GDM1 (cell line): ENCODE measurements at places on chromosomes 7 and 10.
A peak's percentile ranks its signal among the peaks of the same experiment; 100 is the strongest.

DNA sequence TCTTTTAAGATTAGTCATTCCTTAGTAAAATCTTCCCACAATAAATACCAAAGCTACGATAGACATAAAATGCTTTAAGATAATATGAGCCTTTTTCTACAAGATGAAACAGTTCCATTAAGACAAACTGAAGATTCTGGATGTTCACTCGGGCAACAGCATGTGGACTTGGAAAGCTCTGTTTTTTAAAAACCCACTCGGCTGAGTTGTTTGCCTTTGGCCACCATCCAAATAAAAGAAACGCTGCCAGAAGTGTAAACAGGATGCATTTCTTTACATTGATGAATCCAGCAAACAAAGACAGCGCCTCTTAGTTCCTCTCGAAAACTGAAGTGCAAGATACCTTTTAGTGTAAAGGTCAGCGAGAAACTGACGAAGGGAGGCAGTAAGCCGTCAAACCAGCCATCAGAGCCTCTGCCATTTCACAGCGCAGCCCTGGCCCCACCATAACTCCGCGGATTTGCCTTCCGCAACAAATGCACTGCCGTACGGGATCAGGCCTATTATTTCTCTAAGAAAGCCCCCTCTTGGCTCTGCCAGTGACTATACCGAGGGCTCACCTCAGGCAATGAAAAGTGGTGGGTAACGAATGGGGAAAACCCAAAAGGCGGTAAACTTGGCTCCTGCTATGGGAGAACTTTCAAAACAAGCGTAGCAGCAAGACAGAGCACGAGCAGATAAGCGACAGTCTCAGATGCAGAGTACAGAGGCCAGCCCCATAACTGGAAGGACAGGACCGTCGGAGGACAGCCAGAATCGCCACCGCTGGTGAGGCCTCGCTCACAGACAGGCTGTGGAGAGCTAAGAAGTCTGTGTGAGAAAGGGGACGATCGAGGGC lies 41.4 kb downstream of the GNA12 start:
- no peak for DNase-seq

DNA sequence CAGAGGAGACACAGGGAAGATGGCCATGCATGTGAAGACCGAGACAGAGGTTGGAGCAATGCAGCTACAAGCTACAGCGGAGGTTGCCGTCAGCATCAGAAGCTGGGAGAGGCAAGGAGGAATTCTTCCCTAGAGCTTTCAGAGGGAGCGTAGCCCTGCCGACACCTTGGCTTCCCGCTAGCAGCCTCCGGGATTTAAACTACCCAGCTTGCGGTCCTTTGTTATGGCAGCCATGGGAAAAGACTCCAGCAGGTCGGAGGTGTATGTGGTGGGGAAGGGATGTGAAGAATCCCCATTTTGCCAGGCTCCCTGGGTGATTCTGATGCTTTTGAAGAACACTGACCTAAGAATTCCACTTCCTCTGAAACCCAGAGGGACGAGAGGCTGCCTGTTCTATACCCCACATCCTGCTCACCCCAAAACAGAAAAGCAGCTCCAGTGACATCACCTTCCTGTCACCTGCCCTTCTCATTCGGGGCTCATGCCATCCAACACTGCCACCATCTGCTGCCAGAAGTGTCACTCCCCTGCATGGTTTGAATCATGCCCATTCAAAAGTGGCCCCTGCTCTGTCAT lies 3.3 kb upstream of the SEPHS1 start:
- DNase-seq = no peak

- no peak for DNase-seq
Measured at GRCh38 chr7:1200045-1200444, 32.6 kb upstream of the UNCX start.

DNA sequence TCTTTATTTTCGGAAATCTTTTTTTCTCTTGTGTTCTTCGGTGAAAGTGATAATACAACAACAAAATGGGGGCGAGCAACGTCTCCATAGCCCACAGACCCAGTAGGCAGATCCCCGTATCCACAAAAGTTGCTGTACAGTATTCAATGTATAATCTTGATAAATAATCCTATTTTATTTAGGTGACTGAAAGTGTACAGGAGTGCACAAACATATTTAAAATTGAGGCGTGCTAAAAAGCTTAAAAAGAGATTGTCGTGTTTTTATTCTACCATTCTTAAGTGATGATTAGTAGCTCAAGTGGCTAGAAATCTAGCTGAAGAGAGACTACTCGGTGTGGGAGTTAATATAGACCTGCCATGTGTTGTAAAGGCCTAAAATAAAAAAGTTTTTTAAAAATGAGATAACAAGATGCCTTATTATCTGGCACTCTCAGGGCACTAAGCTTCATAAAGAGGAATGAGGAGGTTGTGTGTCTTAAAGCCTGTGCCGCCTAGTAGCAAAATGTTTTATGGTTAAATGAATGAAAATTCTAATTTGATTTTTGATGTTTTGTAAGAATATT lies 1.6 kb downstream of the CAPZA2 start:
- DNase-seq = no peak

DNA sequence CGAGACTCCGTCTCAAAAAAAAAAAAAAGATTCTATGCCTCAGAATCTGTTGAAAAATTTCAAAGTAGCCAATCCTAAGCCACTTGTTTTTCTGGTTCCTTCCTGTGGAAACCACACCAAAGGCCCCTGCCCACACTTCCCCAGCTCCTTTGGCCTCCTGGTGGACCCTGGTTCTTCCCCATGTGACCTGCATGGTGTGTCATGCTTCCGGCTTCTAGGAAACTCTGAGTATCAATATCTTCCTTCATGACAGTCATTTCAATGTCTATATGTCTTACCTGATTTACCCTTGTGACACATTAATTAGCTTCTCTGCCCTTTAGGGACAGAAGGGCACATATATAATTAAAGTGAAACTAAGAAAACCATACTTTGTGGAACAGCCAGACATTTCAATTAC lies 80.4 kb upstream of the GRB10 start:
- no peak for DNase-seq

GRCh38 chr7:29076631-29077030 lies 69.7 kb downstream of the CPVL start:
- DNase-seq = no peak

DNA sequence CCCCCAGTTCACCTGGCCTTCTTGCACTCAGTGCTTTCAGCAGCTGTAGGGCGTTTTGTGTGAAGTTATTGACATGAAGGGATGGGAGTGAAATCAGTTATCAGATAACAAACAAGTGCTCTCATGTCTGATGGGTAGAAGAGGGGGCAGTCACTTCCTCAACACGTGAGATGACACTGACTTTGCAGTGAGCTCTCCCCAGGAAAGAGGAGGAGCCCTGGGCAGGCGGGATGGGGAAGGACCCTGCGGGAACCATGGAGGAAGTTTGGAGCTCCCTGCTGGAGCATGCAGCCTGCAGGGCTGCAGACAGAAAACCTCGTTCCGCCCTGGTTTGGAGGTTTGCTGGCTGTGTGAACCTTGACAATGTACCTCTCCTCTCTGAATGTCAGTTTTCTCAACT lies 38.7 kb downstream of the GPR26 start:
- DNase-seq = no peak

DNA sequence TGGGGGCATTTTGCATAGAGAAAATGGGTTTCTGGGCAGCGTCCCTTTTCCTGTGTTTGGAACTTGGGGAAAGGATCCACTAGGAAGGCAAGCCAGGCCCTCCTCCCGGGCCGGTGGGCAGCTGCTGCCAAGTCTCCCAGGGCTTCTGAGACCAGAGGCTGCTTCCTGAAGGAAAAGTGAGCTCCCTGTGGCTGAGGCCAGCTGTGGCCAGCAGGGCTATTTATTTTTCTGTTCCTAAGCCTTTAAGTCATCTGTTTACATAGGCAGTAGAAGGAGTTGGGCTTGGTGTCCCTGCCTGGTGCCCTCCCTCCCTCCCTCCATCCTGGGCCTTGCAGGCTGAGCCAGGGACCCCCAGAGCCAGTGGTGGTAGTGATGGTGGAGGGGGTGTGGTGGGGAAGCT lies 70.5 kb upstream of the COL13A1 start:
- DNase-seq = no peak

GRCh38 chr7:117114272-117114671 lies 161.0 kb downstream of the ST7 start:
- no peak for DNase-seq

DNA sequence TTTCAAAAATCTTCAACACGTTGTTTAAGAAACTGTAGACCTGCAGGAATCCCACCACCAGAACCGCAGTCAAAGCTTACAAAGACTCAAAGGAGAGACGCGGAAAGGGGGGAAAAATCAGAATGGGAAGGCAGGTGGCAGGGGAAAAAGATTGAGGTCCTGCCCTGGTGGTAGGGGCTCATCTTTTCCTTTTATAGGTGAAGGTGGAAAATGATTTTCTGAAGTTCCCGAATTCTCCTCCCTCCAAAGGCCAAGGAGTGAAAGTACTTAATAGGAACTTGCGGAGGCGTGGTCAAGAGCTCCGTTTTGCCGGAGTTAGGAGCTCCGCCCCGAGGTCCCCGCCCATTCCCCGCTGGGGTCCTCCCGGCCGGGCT lies 724 bp downstream of the BBIP1 start:
- DNase-seq = peak; percentile 92

DNA sequence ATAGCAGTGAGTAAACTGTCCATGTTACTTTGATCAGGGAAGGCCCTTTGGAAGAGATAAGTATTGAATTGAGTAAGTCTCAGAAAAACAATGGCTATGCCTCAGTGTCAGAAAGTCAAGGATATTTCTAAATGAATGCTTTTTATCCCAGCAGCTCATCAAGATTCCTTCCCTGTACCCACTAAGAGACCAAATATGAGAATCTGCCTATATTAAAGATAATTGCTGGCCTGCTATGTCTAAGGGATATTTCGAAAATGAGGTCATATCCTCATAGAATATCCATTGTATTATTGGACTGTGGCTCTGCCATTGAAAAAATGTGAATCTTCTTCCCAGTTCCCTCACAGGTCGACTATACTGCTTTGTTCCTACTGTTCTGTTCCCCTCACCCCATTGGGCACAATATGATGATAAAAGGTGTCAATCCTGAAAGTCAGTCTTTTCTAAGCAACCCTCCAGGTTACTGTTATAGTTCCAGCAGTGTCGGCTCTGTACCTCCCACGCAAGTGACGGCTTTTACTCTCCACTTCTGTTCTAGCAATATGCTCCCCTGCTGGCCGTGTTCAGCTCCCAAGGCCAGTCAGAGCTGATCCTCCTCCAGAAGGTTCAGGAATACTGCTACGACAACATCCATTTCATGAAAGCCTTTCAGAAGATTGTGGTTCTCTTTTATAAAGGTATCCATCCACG lies 51.7 kb downstream of the BZW2 start:
- DNase-seq = no peak

- DNase-seq = no peak
Measured at GRCh38 chr10:105181626-105182025, 540.5 kb downstream of the SORCS3 start.

- no peak for DNase-seq
Measured at GRCh38 chr10:106360870-106361269, 803.6 kb downstream of the SORCS1 start.

DNA sequence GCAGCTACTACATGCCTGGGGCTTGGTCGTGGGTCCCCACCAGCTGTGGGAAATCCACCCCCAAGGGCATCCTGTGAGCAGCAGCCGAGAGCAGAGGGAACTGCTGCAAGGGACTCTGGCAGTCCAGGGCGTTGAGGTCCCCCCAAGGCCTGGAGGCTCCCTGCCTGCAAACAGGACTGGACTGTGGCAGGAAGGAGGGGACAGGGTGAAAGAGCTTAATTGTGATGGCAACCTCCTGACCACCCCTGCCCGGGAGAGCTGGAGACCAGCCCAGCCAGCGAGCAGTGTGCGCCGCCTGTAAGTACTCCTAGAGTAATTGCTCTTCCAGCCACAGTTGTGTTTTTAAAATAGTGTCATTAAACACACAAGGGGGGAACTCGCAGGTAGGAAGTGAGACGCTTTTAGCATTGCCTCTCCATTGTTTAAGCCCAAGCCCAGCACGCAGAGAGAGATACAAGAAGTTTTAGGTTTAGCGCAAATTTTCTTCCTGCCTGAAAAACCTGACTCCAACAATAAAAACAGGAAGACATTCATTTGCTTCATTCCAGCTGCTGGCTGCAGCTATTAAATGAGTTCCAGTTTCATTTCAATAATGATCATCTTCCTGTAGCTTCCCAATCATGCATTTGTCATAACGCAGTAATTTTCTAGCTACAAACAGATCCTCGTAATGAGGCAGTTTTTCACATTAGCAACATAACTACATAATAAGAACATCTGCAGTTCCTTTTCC lies 111.1 kb downstream of the EBF3 start:
- DNase-seq = no peak

DNA sequence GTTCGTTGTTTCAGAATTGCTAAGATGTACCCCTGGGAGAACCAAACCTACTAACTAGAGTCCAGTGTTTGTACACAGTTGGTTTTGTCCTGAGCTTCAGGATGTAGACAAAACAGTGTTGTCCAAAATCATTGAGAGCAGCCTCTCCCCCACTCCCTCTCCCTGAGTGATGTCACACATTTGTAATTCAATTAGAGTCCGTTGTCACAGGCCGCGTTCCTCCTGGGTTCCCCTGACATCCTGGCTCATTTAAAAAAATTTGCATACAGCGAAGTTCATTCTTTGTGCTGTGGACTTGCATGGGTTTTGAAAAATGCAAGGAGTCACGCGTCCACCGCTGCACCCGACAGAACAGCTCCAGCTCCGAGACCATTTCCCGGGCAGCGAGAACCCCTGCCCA lies 10.3 kb downstream of the GRIFIN start:
- no peak for DNase-seq

DNA sequence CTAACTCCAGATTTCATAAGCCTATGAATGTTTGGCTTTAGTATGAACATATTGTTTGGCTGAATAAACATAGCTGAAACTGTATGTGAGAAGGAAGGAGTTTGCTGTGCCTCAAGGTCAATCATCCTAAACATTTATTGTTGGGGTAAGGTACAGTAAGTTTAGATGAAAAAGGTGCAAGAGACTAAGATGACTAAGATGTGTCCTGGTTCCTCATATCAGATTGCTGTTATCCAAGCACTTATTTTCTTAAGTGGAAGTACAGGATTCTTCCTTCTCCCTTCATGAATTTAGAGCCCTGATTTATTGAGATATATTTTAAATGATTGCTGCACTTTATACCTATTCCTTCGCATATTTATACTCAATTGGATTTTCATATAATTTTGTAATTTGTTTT lies 12.2 kb downstream of the MDFIC start:
- DNase-seq = no peak

DNA sequence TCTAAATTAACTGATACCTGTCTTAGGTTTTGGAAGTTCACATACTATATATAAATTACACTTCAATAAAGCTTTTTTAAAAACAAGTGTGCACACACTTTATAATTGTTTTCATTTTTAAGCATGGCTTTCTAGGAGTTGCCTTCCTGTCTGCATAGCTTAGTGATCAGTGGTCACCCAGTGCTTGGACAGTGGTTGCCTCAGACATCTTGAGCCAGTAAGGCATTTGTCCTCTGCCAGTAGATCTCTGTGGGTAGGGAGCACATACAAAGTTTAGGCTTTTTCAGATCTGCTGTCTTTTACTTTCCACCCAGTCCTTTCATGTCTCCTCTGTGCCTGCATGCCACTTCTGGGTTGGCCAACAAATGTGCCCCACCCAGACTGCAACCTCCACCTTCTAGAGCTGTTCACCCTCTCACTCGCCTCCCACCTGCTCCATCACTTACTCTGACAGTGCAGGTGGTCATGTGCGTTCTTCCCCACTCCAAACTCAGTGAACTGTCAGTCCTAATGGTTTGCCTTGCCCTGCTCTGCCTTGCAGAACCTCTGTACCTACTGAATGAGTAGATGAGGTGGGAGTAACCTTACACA lies 31.7 kb downstream of the TPST1 start:
- no peak for DNase-seq

GRCh38 chr10:49131507-49132361 lies 2.1 kb downstream of the FAM170B start:
- DNase-seq = no peak
